Activated gamma-delta T cell (primary cell): ENCODE measurements at places on chromosomes 2 and 18.

- DNase-seq: no peak
These were observed 69.0 kb downstream of the ANKRD44 start for GRCh38 chr2:197241596-197241995.

- DNase-seq: no peak
These were observed 5.0 kb upstream of the SMAD2 start for GRCh38 chr18:47935321-47936055.

- DNase-seq: no peak
These were observed 110.7 kb upstream of the HAAO start for GRCh38 chr2:42902939-42903709.

DNA sequence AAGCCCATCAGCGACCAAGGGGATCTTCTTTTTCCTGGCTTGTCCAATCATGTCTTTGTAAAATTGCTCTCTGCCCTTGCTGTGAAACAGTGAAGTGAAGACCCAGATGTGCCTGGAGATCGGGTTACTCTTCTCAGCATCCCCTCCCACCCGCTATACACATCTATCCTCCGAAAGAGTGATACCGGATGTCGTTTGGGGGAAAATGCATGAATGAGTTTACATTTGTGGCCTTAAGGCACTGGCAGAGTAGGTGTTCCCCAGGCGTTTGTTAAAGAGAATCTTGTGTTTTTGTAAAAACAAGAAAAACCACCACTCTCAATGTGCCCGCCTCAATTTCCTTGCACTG is 528.3 kb downstream of the CMPK2 start:
- DNase-seq: no peak

DNA sequence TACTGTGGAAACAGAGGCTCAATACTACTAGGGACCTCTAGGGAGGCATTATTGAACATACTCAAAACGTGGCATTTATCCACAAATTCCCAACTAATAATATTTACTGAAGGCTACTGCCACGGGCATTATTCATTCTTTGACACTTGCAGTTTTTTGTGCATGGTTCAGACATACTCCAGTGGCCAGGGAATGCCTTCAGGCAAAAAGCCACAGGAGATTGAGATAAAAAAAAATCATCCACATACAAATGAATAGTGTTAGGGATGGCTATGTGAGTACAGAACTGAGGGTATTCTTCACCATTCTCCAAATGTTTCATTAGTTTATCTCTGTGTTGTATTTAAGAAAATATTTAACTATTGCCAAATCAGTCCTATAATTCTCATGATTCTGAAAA is 974.9 kb upstream of the PIK3C3 start:
- no peak for DNase-seq

- no peak for DNase-seq
These were observed 136.2 kb upstream of the ARHGAP28 start for GRCh38 chr18:6593142-6593885.

DNA sequence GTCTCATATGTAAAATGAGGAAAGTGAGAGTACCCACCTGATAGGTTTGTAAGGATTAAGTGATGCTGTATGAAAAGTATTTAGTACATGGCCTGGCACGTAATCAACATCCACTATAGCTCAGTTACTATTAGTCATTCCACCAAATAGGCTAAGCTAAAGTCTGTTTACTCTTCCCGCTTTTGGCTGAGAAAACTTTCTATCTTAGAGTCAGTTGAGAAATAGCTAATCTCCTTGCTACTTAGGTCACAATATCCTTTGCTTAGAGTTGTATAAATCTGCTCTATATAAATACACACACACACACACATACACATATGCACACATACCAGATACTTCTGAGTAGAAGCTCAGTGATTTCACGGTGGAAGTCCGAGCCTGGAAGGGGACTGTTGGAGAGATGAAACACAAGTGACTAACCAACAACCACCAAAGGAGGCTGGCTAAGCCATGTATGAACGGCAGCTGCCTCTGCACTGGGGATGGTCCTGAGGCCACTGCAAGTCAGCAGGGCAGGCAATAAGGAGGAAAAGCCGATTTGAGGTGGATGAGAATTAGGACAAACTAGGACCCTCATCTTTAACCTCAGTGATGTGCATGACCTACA is 104.6 kb upstream of the EPHA4 start:
- no peak for DNase-seq

DNA sequence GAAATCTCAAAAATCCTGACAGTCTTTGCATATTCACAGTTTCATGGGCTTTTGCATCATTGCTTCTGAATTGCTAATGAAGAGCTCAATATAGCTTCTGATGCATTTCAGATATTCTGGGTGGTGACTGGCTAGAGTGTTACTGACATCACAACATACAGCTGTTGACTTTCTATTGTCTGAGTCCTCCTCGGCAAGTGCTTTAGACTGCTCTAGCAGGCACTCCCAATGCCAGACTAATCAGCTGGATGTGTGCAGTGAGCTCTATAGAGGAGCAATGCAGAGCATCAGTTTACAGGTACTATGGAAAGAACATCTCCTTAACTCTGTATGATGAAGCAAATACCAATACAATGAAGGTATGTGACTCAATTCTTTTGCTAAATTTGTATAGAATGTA is 54.9 kb downstream of the R3HDM1 start:
- no peak for DNase-seq

GRCh38 chr2:11506611-11506969 is 27.3 kb upstream of the GREB1 start:
- DNase-seq: no peak

DNA sequence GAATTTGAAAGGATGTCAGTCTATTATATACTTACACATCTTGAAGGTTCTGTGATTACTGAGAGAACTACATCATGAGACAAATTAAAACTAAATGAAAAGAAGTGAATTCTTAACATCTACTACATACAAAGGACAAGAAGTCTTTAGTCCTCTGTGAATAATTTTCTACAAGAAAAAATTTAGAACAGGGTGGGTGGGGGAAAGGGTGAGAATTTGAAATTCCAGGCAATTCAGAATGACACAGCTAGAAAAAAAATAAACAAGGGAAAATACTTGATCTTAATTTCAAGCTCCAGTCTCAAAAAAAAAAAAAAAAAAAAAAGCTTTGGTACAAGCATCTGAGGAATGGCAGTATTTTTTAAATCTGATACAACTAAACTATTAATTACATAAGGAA is 15.5 kb downstream of the CUL3 start:
- no peak for DNase-seq

DNA sequence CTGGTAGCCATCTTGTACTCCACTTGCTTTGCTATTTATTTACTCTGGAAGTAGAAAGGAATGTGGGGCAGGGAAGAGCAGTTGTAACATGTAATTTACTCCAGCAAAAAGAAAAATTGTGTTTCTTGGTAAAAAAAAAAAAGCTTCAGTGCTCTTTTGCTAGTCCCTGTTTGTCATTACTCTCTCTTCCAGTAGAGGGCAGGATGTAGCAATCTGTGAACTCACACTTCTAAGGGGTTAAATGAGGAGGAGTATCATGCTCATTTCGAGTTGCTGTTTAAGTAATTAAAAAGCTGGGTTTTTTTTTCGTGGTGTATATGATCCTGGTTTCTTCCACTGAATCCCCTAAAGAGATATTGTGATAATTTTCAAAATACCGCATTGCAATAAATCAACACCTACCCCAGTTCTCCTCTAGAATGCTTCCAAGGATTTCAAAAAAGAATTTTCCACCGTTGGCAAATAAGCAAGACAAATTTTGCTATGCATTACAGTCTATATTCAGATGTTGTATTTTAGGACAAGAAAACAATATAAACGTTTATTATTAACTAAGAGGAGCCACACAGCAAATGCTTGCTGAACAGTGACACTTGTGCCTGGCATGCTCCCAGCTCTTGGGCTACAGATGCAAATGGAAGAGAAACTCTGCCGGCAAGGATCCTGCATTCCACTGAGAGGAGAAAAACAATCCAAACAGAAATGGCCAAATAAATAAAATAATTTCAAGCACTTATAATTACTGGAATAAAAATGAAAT is 261.6 kb downstream of the ASXL3 start:
- DNase-seq: no peak

GRCh38 chr2:46146866-46147502 is 150.2 kb upstream of the EPAS1 start:
- no peak for DNase-seq

- DNase-seq: no peak
These were observed 203.4 kb upstream of the DPP10 start for GRCh38 chr2:114238910-114239559.

- DNase-seq: no peak
These were observed 25.3 kb downstream of the IL1F10 start for GRCh38 chr2:113092864-113093612.

DNA sequence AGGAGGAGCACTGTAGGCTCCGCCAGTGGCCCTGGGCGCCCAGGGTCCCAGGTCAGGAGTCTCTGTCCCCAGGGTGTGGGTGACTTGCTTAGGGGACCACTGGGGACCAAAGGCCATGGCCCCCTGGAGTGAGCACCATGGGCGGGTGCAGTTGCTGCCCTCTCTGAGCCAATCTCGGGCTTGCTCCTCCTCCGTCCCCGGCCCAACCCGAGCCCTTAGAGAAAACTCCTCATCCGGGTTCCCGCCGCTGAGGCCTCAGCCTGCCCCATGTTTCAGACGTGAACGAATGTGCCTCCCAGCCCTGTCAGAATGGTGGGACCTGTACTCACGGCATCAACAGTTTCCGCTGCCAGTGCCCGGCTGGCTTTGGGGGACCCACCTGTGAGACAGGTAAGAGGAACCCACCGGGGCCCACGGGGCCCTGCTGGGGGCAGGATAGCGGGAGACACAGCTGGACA is 38.6 kb downstream of the SNED1 start:
- no peak for DNase-seq

DNA sequence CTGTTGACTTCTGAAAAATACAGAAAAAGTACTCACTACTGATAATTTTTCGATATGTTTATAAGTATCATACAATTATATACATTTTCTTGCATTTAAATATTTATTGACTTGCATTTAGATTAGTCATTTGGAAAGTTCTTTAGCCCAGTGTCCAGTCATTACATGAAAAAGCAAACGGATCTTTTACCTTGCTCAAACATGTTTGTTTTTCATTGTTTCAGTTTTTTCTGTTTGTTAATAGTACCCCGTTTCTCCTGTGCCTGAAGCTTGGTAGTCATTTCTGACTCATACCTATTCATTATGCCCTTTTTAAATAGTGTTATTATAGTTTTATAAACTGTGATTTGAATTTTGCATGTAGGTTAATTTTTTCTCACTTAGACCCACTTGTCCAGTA is 28.1 kb downstream of the CEP192 start:
- DNase-seq: no peak

DNA sequence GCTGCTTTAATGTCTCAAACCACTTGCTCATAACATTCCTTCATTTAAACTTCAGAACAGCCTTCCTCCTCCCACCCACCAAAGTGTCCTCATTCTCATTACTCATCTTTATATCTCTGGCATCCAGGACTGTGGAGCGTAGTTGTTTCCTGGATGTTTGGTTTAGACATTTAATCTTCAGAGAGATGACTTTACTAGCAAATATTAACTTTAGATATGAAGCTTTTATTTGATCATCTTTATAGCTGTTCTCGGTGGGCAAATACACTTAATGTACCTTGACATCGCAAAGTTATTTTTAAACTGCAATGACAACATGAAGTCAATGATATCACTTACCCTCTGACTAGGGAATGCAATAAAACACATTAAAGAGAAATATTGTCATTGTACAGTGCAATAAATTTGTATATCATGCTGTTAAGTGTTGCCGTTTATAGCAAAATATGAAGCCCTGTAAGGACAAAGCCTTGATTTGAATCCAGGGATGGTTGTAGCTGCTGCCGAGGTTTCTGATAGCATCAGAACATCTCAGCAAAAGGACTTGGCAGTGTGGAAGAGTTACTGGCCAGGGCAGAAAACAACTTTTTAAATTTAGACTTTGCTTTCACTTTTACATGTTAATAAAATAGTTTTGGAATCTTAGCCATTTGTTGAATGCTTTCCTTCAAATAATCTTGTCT is 4.6 kb upstream of the LAMA3 start:
- DNase-seq: no peak

DNA sequence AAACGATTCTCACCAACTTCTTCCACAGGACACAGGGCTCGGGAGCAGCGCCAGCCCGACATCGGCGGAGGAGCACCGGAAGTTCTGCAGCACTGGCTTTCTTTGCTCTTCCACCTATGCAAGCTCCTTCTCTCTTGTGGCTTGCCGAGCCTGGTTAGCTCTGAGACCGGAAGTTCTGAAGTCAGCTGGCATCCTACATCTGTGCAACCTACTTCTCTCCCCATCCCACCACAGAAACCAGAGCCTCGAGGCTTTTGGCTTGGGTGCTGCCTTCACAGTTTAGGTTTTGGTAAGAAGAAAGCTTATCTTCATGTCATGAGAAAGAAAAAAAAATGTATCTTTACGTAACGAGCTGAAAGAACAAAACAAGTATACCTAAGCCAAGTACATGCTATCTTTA is 111.7 kb downstream of the ANKRD44 start:
- DNase-seq: peak; percentile 53

DNA sequence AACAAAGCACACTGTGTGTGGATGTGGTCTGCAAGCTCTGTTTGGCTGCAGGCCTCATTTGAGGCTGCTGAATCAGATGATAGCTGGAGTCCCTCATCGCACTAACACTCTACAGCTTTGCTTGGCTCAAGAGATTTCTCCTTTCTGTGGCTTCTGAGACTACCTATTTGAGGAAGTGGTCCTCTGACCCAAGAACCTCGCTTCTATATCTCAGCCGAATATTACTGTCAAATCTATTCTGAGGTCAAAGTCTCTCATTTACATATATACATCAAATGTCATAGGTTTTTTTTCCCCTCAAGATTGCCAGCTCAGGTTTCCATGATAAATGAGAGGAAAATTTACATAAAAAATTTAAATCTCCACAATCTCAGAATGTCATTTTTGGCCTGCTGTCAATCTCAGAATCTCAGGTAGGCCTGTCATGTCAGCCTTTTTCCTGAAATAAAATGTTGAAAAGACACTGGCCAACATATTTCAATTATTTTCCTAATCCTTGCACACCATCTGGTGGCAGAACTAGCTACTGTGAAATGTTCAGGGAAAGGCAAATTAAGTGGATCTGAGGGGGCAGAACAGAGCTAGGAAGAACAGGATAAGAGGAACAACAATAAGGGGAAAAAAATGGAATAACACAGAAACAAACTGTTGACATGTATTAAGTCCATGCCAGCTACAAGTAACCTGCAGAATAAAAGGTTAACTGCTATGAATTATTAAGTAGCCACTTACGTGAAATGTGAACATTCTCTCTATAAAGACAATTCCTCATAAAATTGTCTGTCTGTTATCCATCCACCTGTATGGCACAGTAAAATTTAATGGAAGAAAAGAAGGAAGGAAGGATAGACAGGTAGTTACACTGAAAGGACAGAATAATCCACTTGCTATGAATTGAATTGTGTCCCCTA is 39.3 kb downstream of the AP1S3 start:
- no peak for DNase-seq

DNA sequence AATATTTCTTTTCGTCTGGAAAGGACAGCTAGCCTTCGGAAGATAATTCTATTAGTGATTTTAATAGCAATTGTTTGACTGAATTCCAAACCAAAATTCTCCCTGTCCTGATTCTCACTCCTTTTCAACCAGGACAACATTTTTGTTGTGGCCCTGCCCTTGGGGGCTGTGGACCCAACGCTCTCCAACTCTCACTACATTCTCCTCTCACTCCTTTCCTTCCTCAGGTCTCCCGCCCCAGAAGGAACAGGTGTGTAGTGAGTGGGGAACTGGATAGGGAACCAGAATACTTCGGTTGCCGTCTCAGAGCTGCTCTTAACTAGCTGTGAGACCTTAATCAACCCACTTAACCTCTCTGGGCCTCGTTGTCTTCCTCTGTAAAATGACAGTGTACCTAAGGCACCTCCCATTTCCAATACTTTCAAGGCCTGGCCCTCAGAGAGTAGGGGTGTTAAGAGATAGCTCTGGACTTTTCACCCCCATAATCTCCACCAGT is 638 bp upstream of the ADD2 start:
- DNase-seq: no peak
